Stimulated activated CD4-positive, alpha-beta T cell treated with anti-CD3 and anti-CD28 coated beads, Interleukin-12 subunit alpha, Interleukin-12 subunit beta, amount 100 ng/mL, for 24 hours (primary cell): ENCODE measurements at places on chromosomes 5 and 9.

GRCh38 chr5:41812156-41812555, 58.1 kb downstream of the OXCT1 start:
- no peak for DNase-seq

DNA sequence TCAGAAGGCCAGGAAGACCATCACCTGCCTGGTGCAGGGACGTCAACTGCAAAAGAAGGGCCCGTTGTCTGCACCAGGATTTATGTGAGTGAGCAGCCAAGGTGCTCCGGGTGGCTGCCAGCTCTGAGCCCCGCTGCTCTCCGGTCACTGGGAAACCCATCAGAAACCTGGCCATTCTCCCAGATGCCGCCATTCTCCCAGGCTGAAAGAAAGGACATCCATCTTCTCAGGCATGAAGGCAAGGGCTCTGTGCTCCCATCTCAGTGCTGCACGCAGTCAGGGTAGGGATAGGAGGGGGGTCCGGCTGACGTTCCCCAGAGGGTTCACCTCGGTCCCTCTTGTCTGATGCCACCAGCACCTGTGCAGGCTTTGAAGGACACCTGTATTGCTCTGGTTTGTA, 158.4 kb downstream of the ERCC6L2 start:
- no peak for DNase-seq

GRCh38 chr9:109739760-109740159, 40.2 kb upstream of the PALM2AKAP2 start:
- no peak for DNase-seq

- no peak for DNase-seq
These were observed 29.2 kb downstream of the CD14 start for GRCh38 chr5:140603734-140604133.

DNA sequence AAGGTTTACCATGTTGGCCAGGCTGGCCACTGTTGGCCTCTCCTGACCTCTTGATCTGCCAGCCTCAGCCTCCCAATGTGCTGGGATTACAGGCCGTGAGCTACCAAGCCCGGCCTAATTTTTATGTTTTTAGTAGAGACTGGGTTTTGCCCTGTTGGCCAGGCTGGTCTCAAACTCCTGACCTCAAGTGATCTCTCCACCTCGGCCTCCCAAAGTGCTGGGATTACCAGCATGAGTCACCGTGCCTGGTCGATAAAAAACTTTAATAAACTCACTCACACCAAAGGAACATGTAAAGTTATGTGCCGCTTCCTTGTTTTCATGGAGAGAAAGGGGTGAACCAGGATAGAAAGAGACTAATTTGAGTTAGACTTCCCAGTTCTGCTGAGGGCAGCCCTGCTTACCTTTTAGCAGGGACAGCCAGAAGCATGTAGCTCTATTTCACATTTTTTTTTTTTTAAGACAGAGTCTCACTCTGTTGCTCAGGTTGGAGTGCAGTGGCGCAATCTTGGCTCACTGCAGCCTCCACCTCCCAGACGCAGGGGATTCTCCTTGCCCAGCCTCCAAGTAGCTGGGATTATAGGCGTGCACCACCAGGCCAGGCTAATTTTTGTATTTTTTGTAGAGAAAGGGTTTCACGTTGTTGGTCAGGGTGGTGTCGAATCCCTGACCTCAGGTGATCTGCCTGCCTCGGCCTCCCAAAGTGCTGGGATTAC, 11.4 kb upstream of the HAUS6 start:
- DNase-seq, result no peak

GRCh38 chr9:18673179-18673578, 199.2 kb downstream of the ADAMTSL1 start:
- DNase-seq, result no peak

- DNase-seq, result no peak
These were observed 245.6 kb upstream of the DAB2 start for GRCh38 chr5:39670391-39670790.

GRCh38 chr9:2639786-2640185, 18.2 kb downstream of the VLDLR start:
- no peak for DNase-seq

GRCh38 chr5:39235648-39236047, 16.3 kb upstream of the FYB1 start:
- DNase-seq, result no peak

- no peak for DNase-seq
These were observed 8.0 kb upstream of the SREK1 start for GRCh38 chr5:66136053-66136452.

DNA sequence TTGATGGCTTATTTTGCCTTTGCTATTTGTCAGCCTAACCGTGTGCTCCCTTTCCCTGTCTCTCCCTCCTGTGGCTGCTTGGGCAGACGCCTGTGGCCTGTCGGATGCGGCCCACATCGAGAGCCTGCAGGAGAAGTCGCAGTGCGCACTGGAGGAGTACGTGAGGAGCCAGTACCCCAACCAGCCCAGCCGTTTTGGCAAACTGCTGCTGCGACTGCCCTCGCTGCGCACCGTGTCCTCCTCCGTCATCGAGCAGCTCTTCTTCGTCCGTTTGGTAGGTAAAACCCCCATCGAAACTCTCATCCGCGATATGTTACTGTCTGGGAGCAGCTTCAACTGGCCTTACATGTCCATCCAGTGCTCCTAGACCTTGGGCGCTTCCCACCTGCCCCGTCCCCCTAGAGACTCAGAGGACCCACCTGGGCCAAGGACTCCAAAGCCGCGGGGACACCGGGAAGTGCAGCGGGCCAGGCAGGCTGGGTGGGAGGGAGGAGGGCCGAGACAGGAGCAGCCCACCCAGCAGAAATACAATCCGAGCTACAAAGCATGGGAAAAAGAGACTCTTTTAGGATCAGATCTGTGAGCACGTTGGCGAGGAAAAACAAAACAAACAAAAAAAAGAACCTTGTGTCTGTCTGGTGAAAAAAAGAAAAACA, 10.6 kb downstream of the NR2F1 start:
- DNase-seq, result no peak

GRCh38 chr5:134736173-134736812, 2.1 kb upstream of the CAMLG start:
- no peak for DNase-seq

DNA sequence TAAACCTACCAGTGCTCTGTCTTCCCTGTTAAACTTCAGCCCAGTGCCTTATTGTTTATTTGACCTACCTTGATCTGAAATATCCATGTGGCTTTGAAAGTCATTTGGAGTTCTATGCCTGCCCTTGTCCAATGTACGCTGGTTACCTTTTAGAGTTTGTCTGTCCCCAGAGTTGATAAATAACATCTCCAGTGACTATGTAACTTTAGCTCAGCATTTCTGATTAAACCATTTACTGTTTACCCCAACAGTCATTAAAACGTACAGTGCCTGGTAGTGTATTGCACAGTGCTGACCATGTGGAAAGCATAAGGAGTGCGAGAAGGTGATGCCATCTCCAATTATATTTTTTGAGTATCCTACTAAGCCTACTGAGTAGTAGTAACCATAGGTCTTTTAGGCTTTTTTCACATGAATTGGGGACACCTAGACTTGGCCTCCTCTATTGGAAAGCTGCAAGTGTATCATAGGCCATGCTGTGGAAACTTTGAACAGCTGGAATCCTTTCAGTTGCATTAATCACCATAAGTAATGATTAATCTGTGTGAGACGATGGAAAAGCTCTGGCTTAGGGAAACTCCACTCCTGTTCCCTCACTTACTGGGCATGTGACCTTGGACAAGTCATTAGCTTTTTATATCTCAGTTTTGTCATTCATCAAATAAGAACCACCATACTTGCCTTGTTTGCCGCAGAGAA, 93.5 kb downstream of the MAST4 start:
- no peak for DNase-seq

DNA sequence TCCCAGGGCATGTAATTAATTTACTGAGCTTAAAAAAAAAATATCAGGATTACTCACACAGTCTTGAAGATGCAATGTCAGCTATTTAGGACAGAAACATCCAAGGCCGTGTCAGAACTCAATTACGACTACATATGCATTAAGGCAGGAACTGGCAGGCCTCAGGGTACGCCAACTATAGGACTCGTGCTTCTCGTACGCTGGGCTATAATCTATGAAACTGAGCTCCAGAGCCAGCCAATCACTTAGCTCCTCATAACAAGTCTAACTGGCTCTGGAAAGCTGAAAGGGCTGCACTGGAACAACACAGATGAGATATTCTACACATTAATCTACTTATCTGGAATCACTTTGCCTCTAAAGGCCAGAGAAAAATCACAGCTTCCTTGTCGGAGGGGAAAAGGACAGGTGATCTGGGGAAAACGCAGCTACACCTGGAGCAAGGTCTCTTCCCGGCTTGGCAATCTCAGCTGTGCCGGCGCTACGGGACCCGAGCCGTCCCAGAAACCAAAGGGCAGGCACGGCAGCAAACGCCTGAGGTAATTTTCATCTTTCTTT, 212.0 kb downstream of the DEPDC1B start:
- no peak for DNase-seq

DNA sequence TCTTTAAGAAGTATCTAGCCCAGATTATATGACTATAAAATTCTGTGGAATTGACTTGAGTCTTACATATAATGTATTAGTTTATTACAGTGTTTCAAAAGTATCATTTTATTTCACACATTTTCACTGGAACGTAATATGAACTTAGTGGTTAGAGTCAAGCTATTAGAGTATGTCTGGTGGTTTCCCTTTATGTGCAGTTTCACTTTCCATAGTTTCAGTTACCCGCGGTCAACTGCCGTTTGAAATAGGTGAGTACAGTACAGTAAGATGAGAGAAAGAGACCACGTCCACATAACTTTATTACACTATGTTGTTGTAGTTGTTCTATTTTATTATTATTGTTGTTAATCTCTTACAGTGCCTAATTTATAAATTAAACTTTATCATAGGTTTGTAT, 50.5 kb downstream of the COMMD10 start:
- no peak for DNase-seq

GRCh38 chr5:154523104-154523503, 45.1 kb upstream of the HAND1 start:
- DNase-seq, result no peak

GRCh38 chr5:60066502-60066901, 173.0 kb upstream of the PDE4D start:
- no peak for DNase-seq

DNA sequence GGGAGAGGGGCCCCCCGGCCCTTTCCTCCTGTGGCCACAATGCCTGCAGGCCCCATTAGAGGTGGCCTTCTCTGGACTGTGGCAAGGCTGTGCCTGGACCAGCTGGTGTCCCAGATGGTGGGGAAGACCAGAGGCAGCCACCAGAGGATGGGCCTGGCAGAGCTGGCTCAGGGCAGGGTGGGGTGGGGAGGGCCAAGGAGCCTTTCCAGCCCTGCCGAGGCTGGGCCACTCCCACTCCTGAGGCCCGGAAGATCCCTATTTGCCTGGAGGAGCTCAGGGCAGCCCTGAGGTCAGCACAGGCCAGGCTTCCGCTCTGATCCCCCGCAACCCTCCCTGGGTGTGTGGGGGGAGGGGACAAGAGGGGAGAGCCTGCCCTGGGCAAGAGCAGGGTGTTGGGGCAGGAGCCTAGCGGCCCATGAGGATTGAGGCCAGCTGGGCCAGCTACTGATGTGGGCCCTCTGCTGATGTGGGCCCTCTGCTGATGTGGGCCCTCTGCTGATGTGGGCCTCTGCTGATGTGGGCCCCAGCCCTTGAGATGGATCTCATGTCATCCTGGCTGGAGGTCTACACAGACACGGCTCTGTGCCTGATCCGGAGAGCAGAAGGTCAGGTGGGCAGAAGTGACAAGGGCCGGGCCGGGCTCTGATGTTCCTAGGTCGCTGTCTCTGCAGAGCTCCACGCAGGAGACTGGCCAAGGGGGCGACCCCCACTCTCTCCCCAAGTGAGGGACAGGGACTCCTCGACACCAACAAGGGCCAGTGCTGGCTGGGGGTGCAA, 6.0 kb downstream of the MRPS2 start:
- DNase-seq, result no peak

DNA sequence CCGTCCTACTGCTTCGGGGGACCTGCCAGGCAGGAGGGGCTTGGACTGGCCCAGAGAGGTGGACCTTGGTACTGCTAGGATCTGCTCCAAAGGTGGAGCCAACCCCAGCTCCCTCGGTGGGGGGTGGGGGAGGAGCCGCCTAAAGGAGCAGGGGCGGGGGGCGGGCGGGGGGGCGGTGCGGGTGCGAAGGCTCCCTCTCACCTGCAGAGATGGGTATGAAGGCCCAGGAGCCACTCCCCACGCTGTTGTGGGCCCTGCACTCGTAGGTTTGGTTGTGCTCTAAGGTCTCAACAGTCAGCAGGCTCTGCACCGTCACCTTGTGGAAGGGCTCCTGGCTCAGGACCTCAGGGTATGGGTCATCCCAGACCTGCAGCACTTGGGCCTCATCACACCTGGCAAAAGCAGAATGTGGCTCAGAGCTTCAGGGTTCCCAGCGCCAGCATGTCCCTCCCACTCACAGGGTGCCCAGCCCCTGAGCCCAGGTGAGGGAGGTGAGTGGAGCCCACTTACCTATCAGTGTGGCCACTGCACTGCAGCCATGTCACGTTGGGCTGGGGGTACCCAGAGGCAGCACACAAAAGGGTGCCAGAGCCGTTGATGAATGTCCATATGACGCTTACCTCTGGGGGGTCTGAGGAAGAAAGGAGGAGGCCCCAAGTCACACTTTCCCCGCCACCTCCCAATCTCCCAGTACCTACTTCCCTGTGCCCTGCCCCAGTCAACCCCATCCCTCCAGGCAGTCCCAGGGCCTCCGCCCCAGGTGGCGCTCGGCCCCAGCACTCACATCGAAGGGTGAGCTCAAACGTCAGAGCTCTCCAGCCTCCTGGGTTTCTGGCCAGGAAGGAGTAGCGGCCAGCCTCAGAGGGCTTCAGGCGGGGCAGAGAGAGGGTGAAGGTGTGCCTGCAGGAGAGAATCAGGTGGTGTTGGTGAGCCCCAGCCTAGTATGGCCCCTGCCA, 16.4 kb downstream of the CSF1R start:
- no peak for DNase-seq

- DNase-seq, result no peak
These were observed 749.9 kb upstream of the NUDT12 start for GRCh38 chr5:104312481-104312880.

DNA sequence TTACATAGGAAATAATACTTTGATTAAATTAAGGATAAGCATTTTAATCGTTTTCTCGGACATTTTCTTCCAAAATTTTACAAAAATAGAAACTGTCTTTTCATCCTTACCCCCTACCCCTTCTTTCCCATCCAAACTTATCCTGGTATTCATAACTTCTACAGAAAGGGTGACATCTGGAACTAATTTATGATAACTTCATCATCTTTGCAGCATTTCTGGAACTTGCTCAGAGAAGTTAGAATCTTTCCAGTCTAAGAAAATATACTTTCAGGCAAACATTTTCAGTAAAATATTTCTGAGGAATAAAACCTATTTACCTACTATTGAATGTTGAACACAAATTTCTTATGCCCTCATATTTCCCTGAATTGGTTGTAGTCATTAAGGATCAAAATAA, 309.0 kb downstream of the MAN2A1 start:
- DNase-seq, result no peak

- no peak for DNase-seq
These were observed 142.3 kb upstream of the TLX3 start for GRCh38 chr5:171166766-171167165.

GRCh38 chr9:134391319-134392231, 65.3 kb downstream of the RXRA start:
- DNase-seq, result peak; percentile 66

DNA sequence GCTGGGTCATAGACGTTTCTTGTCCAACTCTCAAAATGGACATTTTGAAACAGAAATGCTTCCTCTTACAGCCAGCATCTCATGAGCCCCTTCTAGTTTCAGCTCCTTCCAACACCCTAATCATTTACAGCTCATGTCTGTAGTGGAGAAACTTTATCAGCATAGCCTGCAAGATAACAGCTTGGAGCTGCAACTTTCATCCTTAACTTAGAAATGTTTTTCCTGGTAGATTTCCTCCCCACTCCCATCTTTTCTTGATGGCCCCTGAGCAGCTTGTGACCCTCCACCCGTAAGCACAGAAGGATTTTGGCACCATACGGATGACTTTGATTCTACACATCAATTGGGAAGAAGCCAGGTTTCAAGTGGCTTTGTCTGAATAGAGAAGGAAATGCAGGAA, 53.5 kb upstream of the TGFBR1 start:
- no peak for DNase-seq
